ENCODE measurements at places on chromosomes 5 and 9.

DNA sequence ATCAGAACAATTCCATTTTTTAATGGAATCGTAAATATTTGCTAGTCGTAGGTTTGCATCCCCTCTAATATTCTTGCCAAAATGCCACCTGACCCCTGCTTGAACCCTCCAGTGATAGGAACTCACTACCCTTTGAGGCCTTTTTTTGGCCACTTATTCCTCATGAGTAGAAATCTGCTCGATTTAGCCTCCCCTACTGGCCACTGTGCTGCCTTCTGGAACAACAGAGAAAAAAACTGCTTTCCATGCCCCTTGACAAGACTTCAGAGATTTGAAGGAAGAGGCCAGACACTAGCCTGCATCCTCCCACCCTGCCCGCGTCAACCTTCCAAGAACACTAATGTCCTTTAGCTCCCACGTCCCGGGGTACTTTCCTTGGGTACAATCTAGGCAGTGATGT, 4.1 kb downstream of the CCDC69 start:
- DNase-seq = no peak

DNA sequence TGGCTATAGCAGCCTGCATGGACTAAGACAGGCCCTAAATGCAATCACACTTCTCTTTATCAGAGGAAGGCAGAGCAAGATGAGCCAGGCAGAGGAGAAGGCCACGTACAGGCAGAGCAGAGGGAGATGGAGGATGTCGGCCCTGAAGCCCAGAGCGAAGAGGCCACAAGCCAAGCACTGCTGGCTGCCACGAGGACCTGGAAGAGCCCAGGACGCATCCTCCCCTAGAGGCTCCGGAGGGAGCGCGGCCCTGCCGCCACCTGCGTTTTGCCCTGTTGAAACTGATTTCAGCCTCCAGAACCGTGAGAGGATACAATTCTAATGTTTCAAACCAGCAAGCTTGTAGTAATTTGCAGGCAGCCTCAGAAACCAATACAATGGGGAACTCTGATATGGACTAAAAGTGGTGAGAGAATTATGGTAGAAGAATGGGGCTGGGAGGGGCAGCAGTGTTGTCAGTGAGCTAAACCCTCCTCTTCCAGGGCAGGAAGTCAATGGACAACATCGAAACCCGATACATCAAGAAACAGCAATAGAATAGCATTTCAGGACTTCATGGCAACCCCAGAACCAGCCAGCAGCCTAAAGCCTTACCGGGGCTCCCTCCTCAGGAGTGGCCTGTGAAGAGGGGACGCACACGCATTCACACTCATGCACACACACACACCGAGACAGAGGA, 32.6 kb downstream of the ADAMTS2 start:
- DNase-seq = no peak

- no peak for DNase-seq
Observed at GRCh38 chr5:100890461-100891008, 12.5 kb downstream of the ST8SIA4 start.

GRCh38 chr9:124359426-124359825, 55.8 kb downstream of the PSMB7 start:
- DNase-seq = no peak

- no peak for DNase-seq
Observed at GRCh38 chr9:128946571-128947276, 679 bp downstream of the DOLK start.
